ENCODE measurements at places on chromosomes 4 and X.

- no peak for DNase-seq
These were observed 170.4 kb upstream of the CASK start for GRCh38 chrX:42093756-42094155.

GRCh38 chrX:71668248-71668595 is 876 bp downstream of the LOC101059915 start:
- no peak for DNase-seq

DNA sequence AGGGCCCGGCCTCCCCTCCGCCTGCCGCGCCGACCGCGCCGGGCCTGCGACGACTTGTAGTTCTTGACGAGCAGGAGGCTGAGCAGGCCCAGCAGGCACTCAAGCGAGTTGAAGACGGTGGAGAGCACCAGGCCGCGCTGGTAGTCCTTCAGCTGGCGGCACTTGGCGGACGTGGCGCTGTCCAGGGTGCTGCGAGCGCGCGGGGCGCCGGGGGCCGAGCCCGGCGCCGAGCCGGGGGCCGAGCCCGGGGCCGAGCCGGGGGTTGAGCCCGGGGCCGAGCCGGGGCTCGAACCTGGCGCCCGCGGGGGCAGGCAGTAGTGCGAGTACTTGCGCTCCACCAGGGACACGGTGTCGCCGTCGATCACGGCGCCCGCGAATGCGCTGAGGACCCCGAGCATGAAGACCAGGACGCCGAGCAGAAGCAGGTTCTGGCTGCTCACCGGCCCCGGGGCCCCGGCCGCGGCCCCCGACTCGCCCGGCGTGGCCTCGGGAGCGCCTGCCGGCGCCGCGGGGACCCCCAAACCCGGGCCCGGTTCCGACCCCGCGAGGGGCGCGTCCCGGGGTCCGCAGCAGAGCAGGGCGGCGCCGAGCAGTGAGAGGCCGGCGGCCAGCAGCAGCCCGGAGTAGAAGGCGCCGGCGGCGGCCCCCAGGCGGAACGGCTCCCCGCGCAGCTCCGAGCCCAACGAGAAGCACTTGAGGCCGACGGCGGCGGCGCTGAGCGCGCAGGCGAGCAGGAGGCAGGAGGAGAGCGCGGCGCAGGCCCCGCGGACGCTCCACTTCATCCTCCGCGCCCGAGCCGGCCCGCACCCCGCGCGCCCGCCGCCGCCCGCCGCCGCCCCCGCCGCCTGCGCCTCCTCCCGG is 584 bp downstream of the TMEM271 start:
- DNase-seq: no peak

DNA sequence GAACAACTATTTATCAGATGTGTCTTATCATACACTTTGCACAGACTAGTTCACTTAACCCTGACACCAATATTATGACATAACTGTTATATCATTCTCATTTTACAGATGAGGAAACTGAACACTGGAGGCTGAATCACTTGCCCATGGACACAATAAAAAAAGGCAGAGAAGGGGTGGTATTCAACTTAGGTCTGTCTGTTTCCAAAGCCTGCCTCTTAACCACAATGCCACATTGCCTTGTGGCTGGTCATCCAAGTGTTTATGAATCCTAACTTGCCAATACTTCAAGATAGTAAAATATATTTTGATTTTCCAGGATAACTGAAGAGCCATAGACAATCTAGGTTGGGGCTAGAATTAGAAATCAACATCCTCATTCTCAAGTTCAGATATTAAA is 327.8 kb downstream of the NR3C2 start:
- no peak for DNase-seq

- DNase-seq: no peak
These were observed 180.6 kb downstream of the OPHN1 start for GRCh38 chrX:68252664-68253063.

GRCh38 chrX:32395878-32396277 is 815.5 kb downstream of the DMD start:
- DNase-seq: no peak
